ENCODE measurements at places on chromosomes 2 and 18.

- DNase-seq: no peak
Measured at GRCh38 chr2:30503007-30503694, 56.1 kb downstream of the LCLAT1 start.

- DNase-seq: no peak
Measured at GRCh38 chr18:32956591-32957315, 183.9 kb upstream of the KLHL14 start.

DNA sequence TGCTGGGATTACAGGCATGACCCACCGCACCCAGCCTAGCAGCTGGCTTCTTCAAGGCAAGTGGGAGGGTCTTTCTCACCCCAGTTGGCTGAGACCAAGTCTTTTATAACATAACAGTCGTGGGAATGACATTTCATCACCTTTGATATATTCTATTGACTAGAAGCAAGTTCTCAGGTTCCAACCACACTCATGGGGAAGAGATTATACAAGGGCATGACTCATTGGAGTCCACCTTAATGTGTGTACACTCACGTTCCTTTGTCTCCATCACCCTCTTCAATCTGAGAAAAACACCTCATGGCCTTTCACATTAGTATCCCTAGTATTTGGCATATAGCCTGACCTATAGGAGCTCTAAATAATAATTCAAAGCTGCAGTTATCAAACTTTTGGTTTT, 2.8 kb upstream of the BBS5 start:
- DNase-seq: no peak

DNA sequence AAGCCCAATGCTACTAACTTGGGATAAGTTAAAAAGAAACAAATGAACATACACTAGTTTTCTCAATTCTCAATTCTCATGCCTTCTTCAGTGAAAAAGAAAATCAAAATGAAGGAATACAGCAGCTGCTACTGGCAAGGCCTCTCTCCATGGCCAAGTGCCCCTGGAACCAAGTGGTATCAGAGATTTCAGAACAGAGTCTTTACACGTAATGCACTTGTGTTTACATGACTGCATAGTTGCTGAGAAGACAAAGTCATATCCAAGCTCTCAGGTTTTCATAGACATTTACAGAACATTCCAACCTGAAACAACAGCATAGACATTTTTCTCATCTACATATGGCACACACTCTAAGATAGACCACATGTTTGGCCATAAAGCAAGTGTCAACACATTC, 789.9 kb downstream of the CBLN2 start:
- no peak for DNase-seq

DNA sequence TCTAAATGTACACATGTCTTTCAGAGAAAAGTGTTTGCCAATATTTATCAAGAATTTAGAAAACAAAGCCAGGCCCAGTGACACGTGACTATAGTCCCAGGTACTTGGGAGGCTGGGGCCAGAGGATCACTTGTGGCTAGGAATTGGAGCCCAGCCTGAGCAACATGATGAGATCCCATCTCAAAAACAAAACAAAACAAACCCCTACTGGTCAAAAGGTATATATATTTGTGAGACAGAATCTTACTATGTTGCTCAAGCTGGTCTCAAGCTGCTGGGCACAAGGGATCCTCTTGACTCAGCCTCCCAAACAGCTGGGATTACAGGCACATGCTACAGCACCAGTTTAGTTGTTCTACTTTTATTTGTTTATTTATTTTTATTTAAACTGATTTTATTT, 79.2 kb downstream of the ZDBF2 start:
- no peak for DNase-seq

DNA sequence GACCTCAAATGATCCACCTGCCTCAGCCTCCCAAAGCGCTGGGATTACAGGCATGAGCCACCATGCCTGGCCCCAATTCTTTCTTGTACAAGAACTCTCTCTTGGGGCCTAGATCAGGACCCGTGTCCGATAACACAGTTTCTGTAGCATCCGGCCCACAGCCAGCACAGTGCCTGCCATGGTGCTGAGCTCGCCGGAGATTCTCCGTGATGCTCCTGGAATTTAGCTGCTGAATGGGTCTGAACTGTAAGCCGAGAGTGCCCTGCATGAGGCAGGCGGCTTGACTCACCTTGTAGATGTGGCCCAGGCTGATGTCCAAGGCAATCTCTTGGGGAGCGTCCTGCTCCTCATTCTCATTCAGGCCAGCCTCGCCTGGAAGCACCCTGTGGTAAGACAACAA, 53.3 kb upstream of the SEMA4C start:
- no peak for DNase-seq

DNA sequence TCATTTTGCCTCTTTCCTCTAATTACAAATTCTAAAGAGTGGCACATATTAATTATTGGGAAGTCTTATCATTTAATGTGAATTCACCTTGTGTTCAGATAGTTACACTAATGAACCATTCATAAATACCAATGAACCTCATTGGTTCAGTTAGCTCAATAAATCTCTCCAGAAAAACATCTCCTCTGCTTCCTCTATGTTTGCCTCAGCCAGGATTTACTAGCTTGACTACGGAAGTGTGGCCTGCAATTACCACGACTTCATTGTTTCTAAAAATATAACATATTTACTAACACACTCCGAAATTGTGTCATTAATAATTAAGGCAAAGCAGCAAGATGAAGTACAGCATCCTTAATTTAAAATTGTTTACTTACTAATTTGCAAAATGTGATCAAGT, 103.3 kb downstream of the PLA2R1 start:
- no peak for DNase-seq

- no peak for DNase-seq
Measured at GRCh38 chr18:79321625-79322405, 73.9 kb upstream of the NFATC1 start.

DNA sequence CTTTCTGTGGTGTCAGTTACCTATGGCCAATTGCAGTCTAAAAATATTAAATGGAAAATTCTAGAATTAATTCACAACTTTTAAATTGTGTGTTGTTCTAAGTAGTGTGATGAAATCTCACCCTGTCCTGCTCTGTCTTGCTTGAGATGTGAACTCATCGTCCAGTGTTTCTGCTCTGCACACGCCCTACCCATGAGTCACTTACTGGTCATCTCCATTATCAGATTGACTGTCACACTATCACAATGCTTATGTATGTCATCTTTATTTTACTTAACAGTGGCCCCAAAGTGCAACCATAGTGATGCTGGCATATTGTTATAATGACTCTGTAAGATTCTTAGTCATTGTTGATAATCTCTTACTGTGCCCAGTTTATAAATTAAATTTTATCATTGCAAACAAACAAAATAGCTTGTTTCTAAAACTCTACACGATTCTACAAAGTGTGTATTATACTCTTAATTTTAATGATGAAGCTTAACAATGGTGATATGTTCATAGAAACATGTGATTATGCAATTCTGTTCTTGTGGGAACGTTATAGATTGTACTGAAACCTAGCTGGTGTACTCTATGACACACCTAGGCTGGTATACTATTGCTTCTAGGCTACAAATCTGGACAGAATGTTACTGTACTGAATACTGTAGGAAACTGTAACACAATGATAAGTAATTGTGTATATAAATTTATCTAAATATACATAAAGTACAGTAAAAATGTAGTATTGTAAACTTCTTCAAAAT, 1086.8 kb upstream of the PIK3C3 start:
- DNase-seq: peak; percentile 15
